ENCODE measurements at places on chromosomes 1 and 21. TPM values are rescaled to one million over a fixed set of nuclear protein-coding genes. Genes with fewer than 3 reads are reported as not detected.

The AHCTF1 gene
- total RNA-seq: 31.8 TPM

The RAP1A gene
- total RNA-seq: 17.6 TPM

The RSPH1 gene
- total RNA-seq: 0.43 TPM

The E2F2 gene
- under 0.01 TPM for total RNA-seq

The CYP4A22 gene
- total RNA-seq: not detected

The ATP5PO gene
- 179 TPM for total RNA-seq

The CFHR5 gene
- total RNA-seq: not detected

The CALML6 gene
- 0.43 TPM for total RNA-seq

The SLC35E2B gene
- 11.6 TPM for total RNA-seq

The PTGFR gene
- under 0.01 TPM for total RNA-seq

The CELA3B gene
- total RNA-seq: not detected

The ARHGAP30 gene
- total RNA-seq: 0.85 TPM

The EDARADD gene
- total RNA-seq: 3.1 TPM

The RBP7 gene
- total RNA-seq: 1.7 TPM

The CRYBG2 gene
- total RNA-seq: 51.1 TPM

The KRTAP10-7 gene
- not detected for total RNA-seq

The OLFML2B gene
- total RNA-seq: not detected

The IPO13 gene
- total RNA-seq: 30.6 TPM

The TIAM1 gene
- 13.7 TPM for total RNA-seq

The WDR3 gene
- 21.7 TPM for total RNA-seq

The PLA2G2F gene
- total RNA-seq: 0.24 TPM

The PRAMEF26 gene
- total RNA-seq: not detected

The H3-3A gene
- 109 TPM for total RNA-seq

The LCE1C gene
- 0.24 TPM for total RNA-seq

The PDPN gene
- total RNA-seq: 3.8 TPM

The FAM177B gene
- total RNA-seq: not detected
